NAMALWA (cell line): ENCODE measurements at places on chromosomes 16 and 17.

- DNase-seq, result no peak
These were observed 30.0 kb upstream of the USP22 start for GRCh38 chr17:21072745-21073197.

DNA sequence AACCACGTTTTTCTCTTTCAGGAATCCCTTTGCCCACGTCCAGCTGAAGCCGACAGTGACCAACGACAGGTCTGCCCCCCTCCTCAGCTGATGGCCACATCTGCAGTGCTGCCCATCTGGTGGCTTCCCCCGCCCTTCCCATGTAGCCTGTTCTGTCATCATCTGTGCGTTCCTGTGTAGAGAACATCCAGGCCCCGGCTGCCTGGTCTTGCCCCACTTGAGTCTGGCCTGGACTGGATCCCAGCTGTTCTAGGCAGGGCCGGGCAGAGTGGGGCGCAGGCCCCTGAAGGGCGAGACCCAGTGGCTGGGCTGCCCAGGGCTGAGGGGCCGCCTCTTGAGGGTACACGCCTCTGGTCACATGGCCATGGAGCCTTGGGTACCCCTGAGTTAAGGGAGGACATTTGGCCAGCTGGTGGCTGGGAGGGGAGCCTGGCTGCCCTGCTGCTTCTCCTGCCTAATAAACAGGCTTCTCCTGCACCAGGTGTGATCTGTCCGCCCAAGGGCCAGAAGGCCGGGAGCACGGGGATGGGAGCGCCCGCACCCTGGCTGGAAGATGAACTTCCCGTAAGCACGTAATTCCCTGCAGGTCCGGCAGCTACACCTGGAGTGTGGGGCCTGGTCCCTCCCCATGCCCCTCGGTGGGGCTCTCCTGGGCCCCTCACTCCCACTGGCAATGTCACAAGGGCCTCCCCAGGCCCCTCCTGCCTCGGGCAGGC, 49.4 kb upstream of the PVALEF start:
- DNase-seq, result no peak

DNA sequence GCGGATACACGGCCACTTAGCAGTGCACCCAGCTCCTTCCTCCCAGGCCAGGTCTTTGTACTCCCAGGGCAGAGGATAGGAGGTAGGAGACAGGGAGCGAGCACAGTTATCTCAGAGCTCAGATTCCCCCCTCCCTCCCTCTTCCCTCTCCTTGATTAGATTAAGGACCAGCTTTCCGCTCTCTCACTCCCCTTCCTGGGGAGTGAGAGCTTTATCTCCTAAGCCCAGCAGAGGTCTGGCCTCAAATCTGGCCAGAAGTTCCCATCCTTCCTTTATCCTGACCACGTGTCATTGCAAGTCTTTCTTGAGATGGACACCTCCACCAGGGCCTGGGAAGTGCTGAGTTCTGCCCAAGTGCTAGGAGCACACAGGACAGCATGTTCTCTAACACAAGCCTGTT, 5.1 kb downstream of the ARL4D start:
- no peak for DNase-seq

DNA sequence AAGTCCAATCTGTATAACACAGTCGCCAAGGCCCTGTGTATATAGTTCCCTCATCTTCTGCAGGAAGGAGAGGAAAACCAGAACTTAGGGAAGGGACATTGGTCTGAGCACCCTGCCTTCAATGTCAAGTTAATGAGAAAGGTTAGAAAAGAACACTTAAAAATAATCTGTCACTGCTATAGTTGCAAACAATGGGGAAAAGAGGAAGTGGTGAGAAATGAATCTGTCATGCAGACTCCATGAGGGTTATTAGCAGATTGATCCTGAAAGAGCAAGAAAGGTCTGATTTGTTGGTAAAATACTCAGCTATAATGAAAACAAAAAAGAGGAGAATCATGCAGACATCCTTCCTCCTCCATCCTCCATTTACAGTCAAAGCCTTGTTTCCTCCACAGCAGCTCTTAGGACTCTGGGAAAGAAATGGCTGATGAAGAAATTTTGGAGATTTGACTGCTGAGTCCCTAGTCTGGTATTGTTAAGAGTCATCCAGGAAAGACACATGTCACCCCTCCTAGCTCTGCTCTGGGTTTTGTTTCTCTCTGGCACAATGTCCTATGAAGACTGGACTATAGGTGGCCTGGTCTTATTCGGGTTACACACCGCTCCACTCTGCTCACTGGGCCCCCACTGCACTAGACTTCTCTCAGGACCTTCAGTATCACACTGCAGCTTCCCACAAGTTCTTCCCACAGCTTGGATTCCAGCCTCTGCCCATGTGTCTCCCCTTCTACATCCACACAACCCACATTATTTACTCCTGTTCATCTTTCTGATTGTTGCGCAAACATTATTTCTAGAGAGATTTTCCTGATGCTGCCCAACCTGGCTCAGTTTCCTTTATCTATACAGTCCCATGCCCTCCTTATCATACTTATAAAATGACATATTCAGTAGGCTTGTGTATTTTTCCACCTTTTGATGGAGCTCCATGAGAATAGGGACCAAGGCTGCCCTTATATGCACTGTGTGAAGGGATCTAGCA, 56.5 kb upstream of the XYLT1 start:
- no peak for DNase-seq

DNA sequence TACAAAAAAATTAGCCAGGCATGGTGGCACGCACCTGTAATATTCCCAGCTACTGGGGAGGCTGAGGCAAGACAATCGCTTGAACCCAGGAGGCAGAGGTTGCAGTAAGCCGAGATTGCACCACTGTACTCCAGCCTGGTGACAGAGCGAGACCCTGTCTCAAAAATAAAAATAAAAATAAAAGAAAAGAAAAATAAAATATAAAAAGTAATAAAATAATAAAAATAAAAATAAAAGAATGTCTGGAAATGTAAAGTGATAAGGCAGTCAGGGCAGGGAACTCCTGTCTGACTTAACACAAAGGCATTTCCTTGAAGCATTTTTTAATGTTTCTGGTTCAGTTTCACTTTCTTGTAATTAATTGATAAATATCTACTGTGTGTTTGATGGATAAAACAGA, 34.7 kb upstream of the DNAJA2 start:
- DNase-seq, result no peak
